Activated naive CD4-positive, alpha-beta T cell treated with anti-CD3 and anti-CD28 coated beads, Interleukin-2, amount 10 ng/mL, durations not matched to agents 7 days and 5 days (primary cell): ENCODE measurements at places on chromosomes 5 and 9.
A peak's percentile ranks its signal among the peaks of the same experiment; 100 is the strongest.

DNA sequence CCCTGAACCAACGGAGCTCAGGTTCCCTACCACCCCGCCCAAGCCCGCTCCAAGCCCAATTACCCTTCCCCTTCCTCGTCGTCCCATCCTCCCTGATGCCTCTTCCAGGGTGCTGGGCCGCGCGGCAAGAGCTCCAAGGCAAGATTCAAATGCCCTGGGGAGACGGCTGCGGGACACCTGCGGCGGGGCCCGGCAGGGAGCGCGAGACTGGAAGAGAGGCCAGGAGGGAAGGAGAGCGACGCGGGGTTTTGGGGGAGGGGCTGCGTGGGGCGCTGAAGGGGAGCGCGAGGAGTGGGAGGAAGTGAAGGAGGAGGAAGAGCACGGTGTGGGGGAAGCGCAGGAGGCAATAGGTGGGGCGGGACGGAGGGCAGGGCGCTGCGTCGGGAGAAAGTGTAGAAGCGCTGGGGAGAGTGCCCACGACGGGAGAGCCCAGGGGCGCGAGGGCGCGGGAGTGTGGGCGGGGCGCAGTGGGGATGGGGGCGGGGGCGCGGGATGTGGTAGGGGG is 975 bp upstream of the NXNL2 start:
- peak overlapping the region; percentile 2 for H3K4me3 ChIP-seq
- no peak overlapping the region for H3K27ac ChIP-seq
- H3K27me3 ChIP-seq = peaks cover 94% of the 10 kb centered on the region
- DNase-seq = peak; percentile 23

DNA sequence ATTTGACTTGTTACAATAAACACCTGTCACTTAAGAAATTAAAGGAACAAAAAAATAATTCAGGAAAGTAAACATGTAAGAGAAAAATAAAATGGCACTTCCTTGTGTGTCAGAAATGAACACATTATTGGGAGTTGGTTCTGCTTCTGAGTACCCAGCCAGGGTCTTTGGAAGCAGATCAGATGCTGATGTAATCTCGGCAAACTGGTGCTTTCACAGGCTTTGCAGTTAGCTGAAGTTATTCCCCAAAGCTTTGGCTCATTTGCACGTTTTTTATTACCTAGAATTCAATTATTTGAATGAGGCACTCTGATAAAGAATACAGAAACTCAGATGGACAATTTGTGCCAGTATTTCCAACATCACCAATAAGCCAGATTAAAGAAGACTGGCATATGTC is 10.9 kb downstream of the CDH18 start:
- no peak overlapping the region for H3K4me3 ChIP-seq
- H3K27ac ChIP-seq = no peak overlapping the region
- no peaks in the 10 kb centered on the region for H3K27me3 ChIP-seq
- H3K36me3 ChIP-seq = no peaks in the 10 kb centered on the region
- H3K4me1 ChIP-seq = no peaks in the 10 kb centered on the region

- H3K27ac ChIP-seq = no peak overlapping the region
- no peak for DNase-seq
- H3K4me3 ChIP-seq = no peak overlapping the region
- H3K27me3 ChIP-seq = no peaks in the 10 kb centered on the region
- no peaks in the 10 kb centered on the region for H3K36me3 ChIP-seq
- H3K4me1 ChIP-seq = no peaks in the 10 kb centered on the region
Measured at GRCh38 chr5:168002116-168002515, 289.3 kb upstream of the WWC1 start.

- H3K36me3 ChIP-seq = no peaks in the 10 kb centered on the region
- H3K27me3 ChIP-seq = no peaks in the 10 kb centered on the region
- DNase-seq = no peak
- no peak overlapping the region for H3K4me3 ChIP-seq
- H3K27ac ChIP-seq = no peak overlapping the region
- H3K4me1 ChIP-seq = no peaks in the 10 kb centered on the region
Measured at GRCh38 chr5:3639175-3639574, 43.5 kb downstream of the IRX1 start.

- H3K27me3 ChIP-seq = peaks cover 6% of the 10 kb centered on the region
- no peak for DNase-seq
- no peaks in the 10 kb centered on the region for H3K36me3 ChIP-seq
- H3K27ac ChIP-seq = no peak overlapping the region
Measured at GRCh38 chr5:7827610-7828009, 23.3 kb downstream of the CFAP90 start.

DNA sequence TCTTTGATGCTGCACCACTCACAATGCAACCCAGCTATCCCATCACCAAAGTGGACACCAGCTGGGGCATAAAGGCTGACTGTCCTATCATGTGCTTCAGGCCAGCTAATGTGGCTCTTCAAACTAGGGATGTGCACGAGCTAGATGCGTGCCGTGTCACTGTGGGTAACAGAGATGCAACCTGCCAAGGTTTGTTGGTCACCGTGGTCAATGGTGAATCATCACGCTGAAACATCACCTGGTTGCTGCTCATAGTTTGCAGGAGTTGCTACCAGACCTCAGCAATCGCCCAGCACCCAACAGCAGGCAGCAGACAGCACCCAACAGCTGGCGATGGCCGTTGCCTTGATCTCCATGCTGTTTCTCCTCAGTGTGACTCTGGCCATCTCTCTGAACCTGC is 2.1 kb upstream of the PCDHGA1 start:
- DNase-seq = no peak
- peaks cover 9% of the 10 kb centered on the region for H3K4me1 ChIP-seq
- H3K27me3 ChIP-seq = peaks cover 39% of the 10 kb centered on the region
- H3K36me3 ChIP-seq = peaks cover 6% of the 10 kb centered on the region
- no peak overlapping the region for H3K4me3 ChIP-seq

DNA sequence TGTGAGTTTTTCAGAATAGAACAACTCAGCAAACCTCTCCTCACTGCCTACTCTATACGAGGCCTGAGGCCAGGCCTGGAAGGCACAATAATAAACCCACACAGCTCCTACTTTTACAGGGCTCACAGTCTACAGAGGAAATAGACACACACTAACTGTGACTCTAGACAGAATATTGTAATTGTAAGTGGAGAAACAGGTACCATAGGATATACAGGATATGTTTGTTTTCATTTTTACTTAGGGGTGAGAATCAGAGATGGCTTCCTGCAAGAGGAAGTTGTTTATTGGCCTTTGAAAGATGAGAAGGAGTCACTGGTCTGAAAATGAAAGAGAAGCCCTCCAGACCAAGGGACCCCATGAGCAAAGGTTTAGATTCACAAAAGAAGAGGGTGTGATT is 35.8 kb upstream of the TGFBR1 start:
- no peak overlapping the region for H3K4me3 ChIP-seq
- DNase-seq = no peak
- H3K36me3 ChIP-seq = peaks cover 17% of the 10 kb centered on the region
- H3K4me1 ChIP-seq = peaks cover 62% of the 10 kb centered on the region
- H3K27me3 ChIP-seq = peaks cover 5% of the 10 kb centered on the region

DNA sequence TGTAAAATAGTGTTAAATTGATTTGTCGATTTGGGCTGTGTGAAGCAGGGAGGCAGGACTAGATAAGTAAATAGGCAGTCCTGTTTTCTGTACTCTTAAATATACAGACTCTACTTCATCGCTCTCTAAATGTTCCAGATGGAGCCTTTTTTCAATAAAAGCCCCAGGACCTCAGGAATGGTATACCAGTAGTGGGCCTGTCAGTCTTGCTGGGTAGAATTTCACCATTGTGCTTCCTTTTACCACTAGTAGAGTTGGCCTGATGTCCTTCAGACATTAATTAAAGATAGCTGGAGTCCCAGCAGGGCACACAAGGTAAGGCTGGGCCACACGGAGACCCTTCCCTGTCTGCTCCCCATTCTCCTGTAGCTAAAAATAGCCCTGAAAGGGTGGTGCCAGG is 6.0 kb downstream of the SNX18 start:
- H3K4me1 ChIP-seq = peaks cover 63% of the 10 kb centered on the region
- no peaks in the 10 kb centered on the region for H3K27me3 ChIP-seq
- DNase-seq = no peak

- no peak overlapping the region for H3K4me3 ChIP-seq
- H3K4me1 ChIP-seq = peaks cover 16% of the 10 kb centered on the region
- no peak for DNase-seq
Measured at GRCh38 chr5:139376364-139376763, 6.7 kb downstream of the SLC23A1 start.

GRCh38 chr5:12246036-12246435 is 341.8 kb upstream of the CTNND2 start:
- H3K36me3 ChIP-seq = no peaks in the 10 kb centered on the region
- H3K4me1 ChIP-seq = no peaks in the 10 kb centered on the region
- DNase-seq = no peak
- H3K27me3 ChIP-seq = no peaks in the 10 kb centered on the region
- no peak overlapping the region for H3K27ac ChIP-seq
- no peak overlapping the region for H3K4me3 ChIP-seq

GRCh38 chr9:129351642-129352145 is 173.6 kb upstream of the IER5L start:
- H3K4me1 ChIP-seq = peaks cover 5% of the 10 kb centered on the region
- H3K27me3 ChIP-seq = peaks cover 64% of the 10 kb centered on the region
- DNase-seq = peak; percentile 21
- no peak overlapping the region for H3K27ac ChIP-seq
- no peaks in the 10 kb centered on the region for H3K36me3 ChIP-seq

DNA sequence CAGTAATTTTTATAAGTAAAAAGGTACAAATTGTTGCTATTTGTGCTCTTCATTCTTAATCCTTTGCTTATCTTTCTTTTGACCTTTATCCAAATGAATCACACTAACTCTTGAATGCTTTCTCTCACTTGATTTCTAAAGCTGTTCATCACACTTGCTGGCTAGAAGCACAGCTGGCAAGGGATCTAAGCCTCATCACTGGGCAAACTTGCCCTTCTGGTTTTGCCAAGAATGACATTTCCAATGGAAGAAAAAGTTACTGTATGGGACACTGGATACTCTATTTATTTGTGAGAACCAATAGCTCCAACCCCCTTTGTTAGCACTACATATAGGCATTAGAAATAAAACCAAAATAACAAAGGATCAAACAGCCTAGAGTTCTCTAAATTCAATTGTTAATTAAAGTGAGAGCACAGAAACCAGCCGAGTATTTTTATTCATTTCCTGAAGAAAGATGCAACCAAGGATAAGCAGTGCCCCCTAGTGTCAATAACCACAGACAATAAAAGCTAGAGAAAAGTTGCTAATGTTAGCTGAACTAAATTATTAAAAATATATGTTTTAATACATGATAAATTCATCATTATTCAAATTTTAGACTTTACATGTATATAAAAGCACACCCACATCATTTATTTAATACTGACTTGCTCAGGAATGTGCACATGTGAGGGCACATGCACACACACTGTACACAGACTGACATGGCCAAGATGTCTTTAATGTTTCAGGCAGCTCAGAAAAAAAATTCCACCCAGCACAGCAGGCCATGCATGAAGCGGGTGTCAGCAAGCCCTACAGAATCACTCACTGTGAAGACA is 59.8 kb upstream of the POU5F2 start:
- no peaks in the 10 kb centered on the region for H3K27me3 ChIP-seq
- H3K4me1 ChIP-seq = peaks cover 3% of the 10 kb centered on the region
- no peak overlapping the region for H3K4me3 ChIP-seq
- H3K27ac ChIP-seq = no peak overlapping the region
- H3K36me3 ChIP-seq = no peaks in the 10 kb centered on the region

- no peak overlapping the region for H3K27ac ChIP-seq
- H3K36me3 ChIP-seq = no peaks in the 10 kb centered on the region
- no peak for DNase-seq
- no peaks in the 10 kb centered on the region for H3K27me3 ChIP-seq
Measured at GRCh38 chr5:28234356-28234968, 1196.1 kb upstream of the CDH9 start.

DNA sequence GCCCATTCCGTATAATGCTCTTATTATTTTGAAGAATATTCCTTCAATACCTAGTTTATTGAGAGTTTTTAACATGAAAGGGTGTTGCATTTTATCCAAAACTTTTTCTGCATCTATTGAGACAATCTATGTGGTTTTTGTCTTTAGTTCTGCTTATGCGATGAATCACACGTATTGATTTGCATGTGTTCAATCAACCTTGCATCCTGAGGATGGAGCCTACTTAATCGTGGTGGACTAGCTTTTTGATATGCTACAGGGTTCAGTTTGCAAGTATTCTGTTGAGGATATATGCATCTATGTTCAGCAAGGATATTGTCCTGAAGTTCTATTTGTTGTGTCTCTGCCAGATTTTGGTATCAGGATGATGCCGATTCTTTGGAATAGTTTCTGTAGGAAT is 1070.3 kb upstream of the CDH18 start:
- no peaks in the 10 kb centered on the region for H3K4me1 ChIP-seq
- DNase-seq = no peak
- no peaks in the 10 kb centered on the region for H3K27me3 ChIP-seq
- no peak overlapping the region for H3K4me3 ChIP-seq

- H3K4me1 ChIP-seq = no peaks in the 10 kb centered on the region
- H3K27ac ChIP-seq = no peak overlapping the region
- peaks cover 14% of the 10 kb centered on the region for H3K27me3 ChIP-seq
- DNase-seq = no peak
Measured at GRCh38 chr5:176157656-176158055, 80.6 kb upstream of the SIMC1 start.
